ENCODE measurements at places on chromosomes 7 and 10.

DNA sequence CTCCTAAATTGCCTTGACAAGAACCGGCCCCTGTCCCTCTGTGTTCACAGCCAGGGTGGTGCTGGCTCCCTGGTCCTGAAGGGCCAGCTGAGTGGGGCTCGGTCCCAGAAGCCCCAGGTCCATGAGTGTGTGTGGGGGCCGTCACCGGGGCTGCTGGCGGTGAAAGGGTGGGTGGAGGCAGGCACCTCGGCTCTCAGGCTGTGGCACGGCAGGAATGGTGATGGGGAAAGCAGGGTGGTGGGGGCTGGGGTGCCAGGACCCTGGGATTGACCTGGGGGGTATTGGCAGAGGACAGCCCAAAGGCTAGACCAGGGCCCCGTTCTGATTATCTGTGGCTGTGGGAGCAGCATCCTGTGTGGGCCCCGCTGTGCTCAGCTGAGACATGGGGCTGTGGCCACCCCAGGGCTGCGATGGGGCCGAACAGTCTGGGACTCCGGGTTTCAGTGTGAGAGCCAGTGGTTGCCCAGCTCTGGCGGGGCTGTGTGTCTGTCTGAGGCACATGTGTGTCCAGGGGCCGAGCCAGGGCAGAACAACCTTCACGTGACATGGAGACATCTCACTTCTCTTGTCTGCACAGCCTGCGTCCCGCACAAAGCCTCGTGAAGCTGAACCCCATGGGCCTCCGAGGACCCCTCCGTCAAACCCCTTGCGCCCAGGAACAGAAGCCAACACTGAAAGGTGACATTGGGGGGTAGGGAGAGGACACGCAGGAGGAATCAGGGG lies 144.2 kb downstream of the ELFN1 start:
- no peak for DNase-seq

DNA sequence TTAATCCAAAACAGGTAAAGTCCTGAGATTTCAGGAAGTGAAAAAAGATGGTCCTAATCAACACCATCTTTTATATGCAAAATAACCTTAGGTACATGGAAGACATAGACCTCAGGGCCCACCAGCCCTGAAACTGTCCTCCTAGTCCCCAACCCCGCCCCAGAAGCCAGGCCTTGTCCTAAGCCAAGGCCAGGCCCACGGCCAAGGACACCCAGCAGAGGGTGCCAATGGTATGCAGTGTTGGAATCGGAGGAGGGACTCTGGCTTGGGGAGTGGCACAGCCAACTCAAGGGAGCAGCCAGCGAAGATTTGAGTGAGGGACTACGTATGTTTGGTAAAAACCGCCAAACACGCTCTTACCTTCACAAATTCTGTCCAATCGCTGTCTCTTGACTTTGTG lies 96.7 kb downstream of the ZRANB1 start:
- DNase-seq: no peak

GRCh38 chr7:112421666-112422486 lies 28.4 kb upstream of the IFRD1 start:
- no peak for DNase-seq

DNA sequence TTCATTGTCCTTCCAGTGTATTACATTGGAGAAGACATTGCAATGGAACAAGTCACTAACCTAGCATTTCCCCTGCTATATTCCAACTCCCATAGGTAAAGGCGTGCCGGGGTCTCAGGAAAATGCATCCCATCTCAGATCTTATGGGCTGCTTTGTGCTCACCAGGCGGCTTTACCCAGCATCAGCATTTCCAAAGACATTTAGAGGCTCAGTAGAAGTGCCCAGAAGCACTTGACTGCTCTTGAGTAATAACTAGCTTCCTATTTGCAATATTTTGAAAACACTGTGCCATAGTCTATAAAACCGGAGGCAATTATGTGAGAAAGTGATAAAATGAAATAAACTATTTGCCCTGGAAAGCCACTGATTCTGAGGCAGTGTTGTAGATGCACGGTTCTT lies 415.0 kb upstream of the NPVF start:
- no peak for DNase-seq

GRCh38 chr10:48445932-48446331 lies 139.5 kb downstream of the MAPK8 start:
- no peak for DNase-seq

GRCh38 chr10:120508393-120508792 lies 51.4 kb downstream of the PLPP4 start:
- no peak for DNase-seq

GRCh38 chr7:1940863-1941262 lies 270.8 kb downstream of the ELFN1 start:
- peak; percentile 11 for DNase-seq

- no peak for DNase-seq
These were observed 33.0 kb downstream of the BAMBI start for GRCh38 chr10:28710202-28710886.

DNA sequence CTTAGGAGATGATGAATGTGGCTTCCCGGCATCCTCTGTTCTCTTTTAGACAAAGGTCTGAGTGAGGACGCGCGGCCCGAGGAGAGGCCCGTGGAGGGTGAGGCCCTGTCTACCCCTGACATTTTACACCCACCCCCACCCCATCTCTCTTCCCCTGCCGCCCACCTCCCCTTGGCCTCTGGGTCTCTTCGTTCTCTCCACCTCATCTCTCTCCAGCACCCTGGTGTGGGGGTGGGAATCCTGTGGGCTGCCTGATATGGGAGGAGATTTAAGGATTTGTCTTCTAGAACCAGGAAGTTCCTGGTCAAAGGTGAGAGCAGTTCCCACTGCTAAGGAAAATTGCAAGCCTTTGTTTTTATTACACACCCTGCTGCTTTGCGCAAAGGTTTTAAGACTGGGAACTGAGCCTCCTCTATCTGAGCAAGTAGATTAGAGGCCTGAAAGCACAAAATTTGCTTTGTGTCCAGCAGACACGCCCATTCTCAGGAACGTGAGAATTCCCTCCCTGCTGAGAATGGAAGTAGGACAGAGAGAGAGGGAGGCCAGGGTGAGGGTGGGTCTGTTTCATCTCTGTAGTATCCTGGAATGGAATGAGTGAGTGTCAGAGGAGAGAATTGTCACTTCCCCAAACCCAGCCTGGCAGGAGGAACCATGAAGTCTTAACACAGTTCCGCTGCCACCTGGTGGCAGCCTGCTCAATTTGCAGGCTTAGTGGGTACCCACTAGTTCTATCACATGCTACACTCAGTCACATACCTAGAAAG lies 91.2 kb downstream of the GTF2IRD1 start:
- no peak for DNase-seq

GRCh38 chr10:81116990-81117389 lies 579.3 kb downstream of the SH2D4B start:
- DNase-seq: no peak

GRCh38 chr10:123009105-123009820 lies 457 bp downstream of the ACADSB start:
- peak; percentile 21 for DNase-seq

GRCh38 chr7:4111166-4111565 lies 570.9 kb upstream of the FOXK1 start:
- no peak for DNase-seq

- DNase-seq: no peak
These were observed 23.6 kb upstream of the ADCYAP1R1 start for GRCh38 chr7:31028417-31028992.

GRCh38 chr7:68964060-68964459 lies 634.2 kb upstream of the AUTS2 start:
- no peak for DNase-seq

- no peak for DNase-seq
These were observed 716.8 kb upstream of the LRRTM3 start for GRCh38 chr10:66209025-66209424.

DNA sequence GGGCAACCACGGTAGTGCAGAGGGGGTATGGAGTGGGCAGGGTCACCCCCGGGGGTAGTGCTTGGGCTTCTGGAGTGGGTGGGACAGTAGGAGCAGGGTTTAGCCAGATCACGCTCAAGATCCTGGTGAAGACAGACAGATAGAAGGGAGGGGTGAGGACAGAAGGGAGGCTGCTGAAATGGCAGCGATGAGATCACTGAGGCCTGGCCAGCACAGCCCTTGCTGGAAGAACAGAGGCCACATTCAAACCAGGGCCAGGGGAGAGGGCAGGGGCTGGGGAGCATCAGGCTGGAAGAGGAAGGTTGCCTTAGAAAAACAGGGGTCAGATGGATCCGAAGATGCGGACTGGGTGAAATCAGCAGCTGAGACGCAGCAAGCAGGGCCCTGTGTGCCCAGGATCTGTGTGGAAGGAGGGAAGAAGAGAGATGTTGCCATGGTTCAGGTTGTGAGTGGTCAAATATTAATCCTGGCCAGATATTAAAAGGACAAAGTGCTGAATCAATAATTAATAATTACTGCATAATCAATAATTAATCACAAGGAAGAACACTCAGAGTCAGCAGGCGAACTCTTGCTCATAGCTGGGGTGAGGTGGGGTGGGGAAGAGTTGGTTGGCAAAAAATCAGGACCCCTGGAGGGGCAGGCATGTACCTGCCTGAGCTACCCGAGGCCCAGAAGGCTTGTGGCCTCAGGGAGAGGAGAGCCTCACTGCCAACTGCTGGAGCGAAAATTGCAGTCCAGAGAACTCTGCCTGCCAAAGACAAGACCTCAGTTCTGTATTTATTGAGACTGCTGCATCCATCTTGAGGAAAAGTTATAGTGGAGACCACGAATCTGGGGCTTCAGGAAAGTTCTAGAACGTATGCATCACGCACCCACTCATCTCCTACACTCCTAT lies 105.7 kb downstream of the GRB10 start:
- no peak for DNase-seq

- no peak for DNase-seq
These were observed 193.7 kb upstream of the CSTF2T start for GRCh38 chr10:51892965-51893658.

GRCh38 chr10:123272171-123272570 lies 118.0 kb downstream of the BUB3 start:
- no peak for DNase-seq

GRCh38 chr10:11083051-11083450 lies 65.4 kb downstream of the CELF2 start:
- DNase-seq: no peak

- no peak for DNase-seq
These were observed 96.4 kb downstream of the PRKG1 start for GRCh38 chr10:51170518-51171245.

GRCh38 chr10:30172091-30172490 lies 112.7 kb upstream of the JCAD start:
- DNase-seq: no peak

GRCh38 chr7:101363734-101364374 lies 1.2 kb downstream of the COL26A1 start:
- peak; percentile 74 for DNase-seq

DNA sequence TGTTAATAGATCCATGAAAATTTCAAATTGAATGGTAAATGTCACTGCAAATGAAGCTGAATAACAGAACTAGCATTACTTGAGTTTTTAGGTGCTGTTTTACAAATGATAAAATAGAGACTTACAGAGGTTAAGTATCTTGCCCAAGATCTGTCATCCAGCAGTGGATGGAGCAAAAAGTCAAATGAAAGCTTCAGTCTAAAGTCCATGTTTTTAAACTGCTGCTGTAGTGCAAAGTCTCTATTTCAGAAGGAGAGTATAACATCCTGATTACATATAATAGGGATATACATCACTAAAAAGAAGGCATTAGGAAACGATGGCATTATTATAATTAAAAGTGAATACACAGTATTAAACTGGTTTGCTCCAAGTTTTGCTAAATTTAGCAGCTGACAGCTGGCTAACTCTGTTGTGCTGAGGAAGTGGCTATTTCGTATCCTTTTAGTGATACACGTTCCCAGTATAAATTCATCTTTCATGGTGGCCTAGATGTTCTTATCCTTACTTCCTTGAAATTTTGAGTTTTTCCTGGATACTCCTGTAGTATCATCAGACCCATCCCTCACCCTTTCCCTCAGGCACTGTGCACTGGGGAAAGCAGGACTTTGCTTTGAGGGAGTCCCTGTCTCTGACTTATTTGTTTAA lies 603.2 kb downstream of the MAGI2 start:
- DNase-seq: no peak

DNA sequence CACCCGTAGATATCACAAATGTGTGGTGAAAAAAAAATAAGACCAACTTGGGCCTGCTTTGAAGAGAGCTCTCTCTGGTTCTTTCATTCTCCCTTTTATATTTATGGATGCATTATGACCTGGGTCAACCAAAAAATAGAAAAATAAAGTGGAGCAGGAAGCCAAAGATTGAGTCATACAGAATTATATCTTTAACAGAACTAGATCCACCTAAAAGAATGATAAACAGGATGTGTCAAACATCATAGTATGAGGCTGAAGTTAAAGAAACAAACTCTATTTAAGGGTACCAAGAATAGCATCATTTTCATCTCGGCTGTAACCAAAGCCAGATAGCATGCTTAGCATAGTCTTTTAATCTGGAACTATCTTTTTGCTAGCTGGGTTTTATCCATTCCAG lies 28.8 kb upstream of the NMT2 start:
- DNase-seq: no peak

DNA sequence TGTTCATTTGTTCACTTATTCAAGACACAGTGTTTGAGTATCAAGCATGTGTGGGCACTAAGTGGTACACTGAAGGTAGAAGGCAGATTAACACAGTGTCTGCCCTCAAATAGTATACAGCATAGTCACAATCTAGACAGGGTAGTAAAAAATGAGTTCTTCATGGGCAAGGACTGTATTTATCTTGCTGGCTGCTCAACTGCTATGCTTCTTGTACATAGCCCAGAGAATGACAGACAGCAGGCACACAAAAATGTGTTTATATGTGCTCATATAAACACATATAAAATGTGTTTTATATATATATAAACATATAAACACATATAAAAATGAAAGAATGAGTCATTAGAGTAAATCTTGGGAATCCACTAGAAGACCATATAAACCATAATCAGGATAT lies 43.1 kb downstream of the TFEC start:
- no peak for DNase-seq

GRCh38 chr7:77745746-77746145 lies 49.5 kb downstream of the RSBN1L start:
- no peak for DNase-seq

DNA sequence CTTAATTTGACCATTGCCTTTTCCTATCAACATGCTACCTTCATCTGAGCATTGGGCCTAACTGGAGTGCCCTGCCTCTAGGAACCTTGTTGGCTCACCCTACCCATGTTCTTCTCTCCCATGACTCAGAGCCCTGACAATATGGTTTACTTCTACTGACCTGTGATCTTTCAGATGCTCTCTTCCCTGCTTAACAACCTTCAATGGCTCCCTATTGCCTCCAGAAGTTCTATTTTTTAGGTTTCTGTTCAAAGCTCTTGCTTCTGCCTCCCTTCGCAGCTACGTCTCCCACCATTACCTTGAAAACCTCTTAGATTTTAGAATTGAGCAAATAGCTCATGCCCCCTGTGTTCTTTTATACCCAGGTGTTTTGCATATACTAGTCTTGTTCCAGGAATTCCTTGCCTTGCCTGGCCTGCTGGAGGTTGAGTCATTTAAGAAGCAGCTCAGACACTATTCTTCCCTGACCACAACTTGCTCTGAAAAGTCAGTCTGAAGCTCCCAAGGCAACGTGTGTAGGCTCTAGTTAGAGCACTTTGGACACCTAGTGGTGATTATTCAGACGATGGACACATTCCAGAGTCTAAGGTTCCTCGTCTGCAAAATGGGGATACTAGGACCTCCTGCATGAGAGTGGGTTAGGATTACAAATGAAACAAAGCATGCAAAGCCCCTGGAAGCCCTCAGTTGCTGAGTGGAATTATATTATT lies 64.4 kb upstream of the EMX2 start:
- no peak for DNase-seq
